ENCODE measurements at places on chromosomes 2 and 18.

GRCh38 chr2:31525876-31526275, 54.9 kb downstream of the SRD5A2 start:
- no peak for DNase-seq

DNA sequence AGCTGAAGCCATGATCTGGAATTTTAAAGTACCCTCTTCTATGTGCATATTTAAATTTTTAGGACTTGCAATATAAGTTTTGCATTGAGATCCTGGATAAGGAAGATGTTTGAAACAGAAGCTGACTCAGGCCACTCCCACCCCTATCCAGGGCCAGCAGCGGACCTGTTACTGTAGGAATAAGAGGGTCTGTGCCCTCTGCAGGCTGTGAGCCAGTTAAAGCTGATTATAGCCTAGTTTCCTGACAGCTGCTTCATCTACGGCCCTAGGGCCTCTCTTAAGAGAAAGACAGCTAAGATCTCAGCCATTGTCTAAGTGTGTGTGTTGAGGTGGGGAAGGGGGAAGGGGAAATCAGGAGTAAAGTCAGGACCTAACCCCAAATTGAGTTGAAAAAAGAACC, 234.0 kb downstream of the HAUS1 start:
- DNase-seq, result no peak

- no peak for DNase-seq
These were observed 21.7 kb downstream of the CLASP1 start for GRCh38 chr2:121627525-121628050.

DNA sequence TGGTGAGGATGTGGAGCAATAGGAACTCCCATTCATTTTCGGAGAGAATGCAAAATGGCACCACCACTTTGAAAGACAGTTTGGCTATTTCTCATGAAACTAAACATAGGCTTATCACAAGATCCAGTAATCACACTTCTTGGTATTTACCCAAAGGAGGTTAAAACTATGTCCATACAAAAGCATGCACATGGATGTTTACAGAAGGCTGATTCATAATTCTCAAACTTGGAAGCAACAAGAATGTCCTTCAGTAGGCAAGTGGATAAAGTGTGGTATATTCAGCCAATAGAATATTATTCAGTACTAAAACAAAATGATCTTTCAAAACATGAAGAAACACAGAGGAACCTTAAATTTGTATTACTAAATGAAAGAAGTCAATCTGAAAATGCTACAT, 440.6 kb downstream of the FBXO15 start:
- DNase-seq, result no peak

GRCh38 chr2:118032169-118033013, 18.5 kb upstream of the CCDC93 start:
- peak; percentile 54 for DNase-seq

GRCh38 chr18:23878336-23878900, 136.1 kb upstream of the TTC39C start:
- no peak for DNase-seq

DNA sequence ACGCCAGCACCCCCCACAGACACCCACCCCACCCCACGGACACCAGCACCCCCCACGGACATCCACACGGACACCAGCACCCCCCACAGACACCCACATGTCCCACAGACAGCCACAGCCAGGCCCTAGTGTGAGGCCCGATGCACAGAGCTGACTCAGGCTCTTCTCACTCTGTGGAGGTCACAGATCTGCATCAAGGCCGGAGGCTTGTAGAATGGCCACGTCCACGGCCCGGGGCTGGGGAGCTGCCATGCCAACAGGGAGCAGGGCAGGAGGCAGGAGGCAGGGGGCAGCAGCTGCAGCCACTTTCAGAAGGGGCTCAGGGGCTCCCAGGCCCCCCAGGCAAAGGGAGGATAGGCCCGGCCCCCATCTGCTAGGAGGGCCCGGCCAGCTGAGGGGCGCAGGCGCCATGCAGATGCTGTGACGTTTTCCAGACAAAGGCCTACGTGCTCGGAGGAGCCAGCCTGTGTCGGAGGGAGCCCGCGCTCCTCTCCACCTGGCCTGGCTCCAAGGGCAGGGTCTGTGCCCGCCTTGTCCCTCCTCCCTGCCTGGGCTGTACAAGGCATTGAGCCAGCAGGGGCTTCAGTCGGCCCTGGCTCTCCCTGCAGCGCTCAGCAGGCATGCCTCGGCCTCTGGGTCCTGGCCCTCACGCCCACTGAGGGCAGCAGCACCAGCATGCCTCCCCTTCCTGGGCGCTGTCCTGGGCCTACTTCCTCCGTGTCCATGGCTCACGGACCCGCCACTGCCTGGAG, 249.0 kb downstream of the TWIST2 start:
- DNase-seq, result no peak

DNA sequence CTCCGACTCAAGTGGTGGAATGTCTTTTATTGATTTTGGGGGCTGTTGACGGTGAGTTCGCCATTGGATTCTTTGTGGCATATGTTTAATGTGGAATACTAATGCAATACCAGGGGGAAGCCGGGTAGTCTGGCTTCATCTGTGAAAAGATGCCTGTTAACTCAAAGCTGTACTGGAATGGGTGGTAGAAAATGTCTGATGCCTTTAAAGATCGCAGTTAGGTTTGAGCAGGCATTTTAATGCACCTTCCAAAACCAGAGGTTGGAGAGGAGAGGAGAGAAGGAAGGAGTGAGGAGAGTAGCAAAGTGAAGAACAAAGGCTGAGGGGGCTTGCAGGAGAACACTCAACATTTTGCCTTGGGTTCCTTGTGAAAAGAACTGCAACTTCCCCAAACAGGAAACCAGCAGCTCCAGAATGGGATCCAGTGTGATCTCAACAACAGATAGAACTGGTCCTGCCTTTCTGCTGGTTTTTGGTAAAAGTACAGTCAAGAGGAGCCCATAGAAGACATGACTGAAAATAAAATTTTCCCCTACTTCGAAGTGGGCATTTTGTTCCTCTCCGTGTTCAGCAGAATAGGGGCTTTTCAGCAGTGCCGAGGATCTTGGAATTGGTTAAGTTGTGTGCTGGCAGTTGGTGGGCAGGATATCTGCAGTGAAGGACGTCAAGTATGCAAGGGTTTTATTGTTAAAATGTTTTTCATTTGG, 1.5 kb downstream of the ZNF532 start:
- DNase-seq, result no peak

DNA sequence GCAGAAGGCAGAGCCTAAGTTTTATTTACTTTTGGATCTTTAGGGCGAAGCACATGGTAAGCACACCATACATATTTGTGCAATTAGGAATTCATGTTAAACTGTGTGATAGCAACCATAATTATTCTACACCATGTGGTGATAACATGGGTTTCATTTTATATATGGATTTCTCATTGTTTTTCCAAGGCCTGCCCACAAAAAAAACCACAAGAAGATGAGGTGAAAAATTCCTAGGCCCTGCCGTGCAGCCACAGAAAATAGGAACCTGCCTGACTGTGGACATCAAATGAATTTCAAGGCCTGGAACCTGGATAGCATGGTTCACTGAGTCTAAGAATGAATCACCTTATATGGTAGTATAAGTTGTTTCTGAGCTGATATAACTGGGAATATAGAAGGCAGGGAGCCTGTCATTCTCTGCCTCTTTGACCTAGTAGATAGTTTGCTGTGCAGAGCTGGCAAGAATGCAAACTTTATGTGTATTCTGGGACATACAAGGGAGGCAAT, 22.4 kb upstream of the SSB start:
- no peak for DNase-seq

DNA sequence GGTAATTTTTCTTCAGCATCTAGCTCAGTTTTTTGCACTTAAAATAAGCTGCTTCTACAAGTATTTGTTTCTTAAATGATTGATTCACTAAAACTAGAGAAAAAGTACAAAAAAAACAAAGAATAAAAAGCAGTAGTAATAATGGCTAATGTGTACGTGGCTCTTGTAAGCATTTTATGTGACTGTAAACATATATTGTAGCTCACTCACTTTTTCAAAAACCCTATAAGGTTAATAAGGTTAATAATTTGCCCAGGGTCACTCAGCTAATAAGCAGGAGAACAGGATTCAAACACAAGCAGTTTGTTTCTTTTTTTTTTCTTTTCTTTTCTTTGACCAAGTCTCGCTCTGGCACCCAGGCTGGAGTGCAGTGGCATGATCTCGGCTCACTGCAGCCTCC, 67.5 kb downstream of the RMDN2 start:
- no peak for DNase-seq
